Upper lobe of left lung (tissue), 6 donors: ENCODE measurements at places on chromosomes 1 and 21. TPM values are rescaled to one million over a fixed set of nuclear protein-coding genes. Genes with fewer than 3 reads are reported as not detected.
A peak's percentile ranks its signal among the peaks of the same experiment; 100 is the strongest.

The CACHD1 gene
- total RNA-seq: 22.8 TPM

The ERICH3 gene
- 1.7 TPM for total RNA-seq

The SRGAP2C gene
- 35.0 TPM for total RNA-seq

The CASQ1 gene
- 0.17 TPM for total RNA-seq

The KRTAP7-1 gene
- not detected for total RNA-seq

The ANGPTL3 gene
- total RNA-seq: not detected

The F13B gene
- total RNA-seq: not detected

The CRYAA gene
- total RNA-seq: not detected

The CFAP74 gene
- 17.8 TPM for total RNA-seq

- DNase-seq: no peak
- peaks cover 27% of the 10 kb centered on the region for H3K4me1 ChIP-seq
- no peak overlapping the region for H3K4me3 ChIP-seq
- no peaks in the 10 kb centered on the region for H3K36me3 ChIP-seq
- H3K27me3 ChIP-seq: no peaks in the 10 kb centered on the region
Observed at GRCh38 chr1:99756598-99756997, 9.8 kb downstream of the FRRS1 start.

- no peaks in the 10 kb centered on the region for H3K27me3 ChIP-seq
- H3K36me3 ChIP-seq: no peaks in the 10 kb centered on the region
- H3K4me1 ChIP-seq: no peaks in the 10 kb centered on the region
- H3K4me3 ChIP-seq: no peak overlapping the region
Observed at GRCh38 chr1:201053155-201053860, 29.8 kb upstream of the KIF21B start.

- no peaks in the 10 kb centered on the region for H3K27me3 ChIP-seq
- no peaks in the 10 kb centered on the region for H3K36me3 ChIP-seq
- H3K4me1 ChIP-seq: peaks cover 65% of the 10 kb centered on the region
Observed at GRCh38 chr1:1862905-1863547, 27.9 kb downstream of the GNB1 start.

DNA sequence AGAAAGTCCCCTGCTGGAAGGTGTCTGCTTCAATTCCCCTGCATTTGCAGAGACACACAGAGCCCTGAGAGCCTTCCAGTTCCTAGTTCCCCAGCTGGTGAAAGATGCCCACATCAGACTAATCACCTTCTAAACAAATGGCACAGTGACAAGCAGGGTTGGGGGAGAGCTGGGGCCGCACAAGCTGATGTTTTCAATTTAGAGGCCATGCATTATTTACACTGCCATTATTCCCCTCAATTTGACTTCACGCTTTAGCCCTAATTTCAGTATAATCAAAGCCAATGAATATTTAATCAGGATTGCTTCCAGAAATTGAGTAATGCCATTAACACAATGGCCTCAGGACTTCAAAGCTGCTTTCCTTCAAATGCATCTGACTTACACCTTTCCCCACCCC, 81.5 kb downstream of the BEND5 start:
- H3K27me3 ChIP-seq: no peaks in the 10 kb centered on the region
- no peak for DNase-seq
- no peak overlapping the region for H3K4me3 ChIP-seq
- H3K36me3 ChIP-seq: no peaks in the 10 kb centered on the region
- H3K27ac ChIP-seq: no peak overlapping the region

- no peak overlapping the region for H3K27ac ChIP-seq
- DNase-seq: no peak
- no peak overlapping the region for H3K4me3 ChIP-seq
Observed at GRCh38 chr1:27157194-27157593, 2.3 kb upstream of the SLC9A1 start.

DNA sequence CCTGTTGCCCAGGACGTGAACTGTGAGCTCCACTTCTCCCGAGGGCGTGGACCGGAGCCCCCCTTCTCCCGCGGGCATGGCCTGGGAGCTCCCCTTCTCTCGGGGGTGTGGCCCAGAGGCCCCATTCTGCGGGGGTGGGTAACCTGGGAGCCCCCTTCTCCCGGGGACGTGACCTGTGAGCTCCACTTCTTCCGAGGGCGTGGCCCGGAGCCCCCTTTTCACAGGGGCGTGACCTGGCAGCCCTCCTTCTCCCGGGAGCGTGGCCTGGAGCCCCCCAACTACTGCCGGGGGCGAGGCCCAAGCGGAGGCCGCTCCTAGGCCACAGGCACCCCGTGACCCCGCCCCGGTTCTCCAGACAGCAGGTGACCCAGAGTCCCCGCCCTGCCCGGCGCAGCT, 320 bp downstream of the C1orf174 start:
- H3K36me3 ChIP-seq: peaks cover 3% of the 10 kb centered on the region
- peak overlapping the region; percentile 96 for H3K27ac ChIP-seq
- H3K4me3 ChIP-seq: peak overlapping the region; percentile 51
- peaks cover 10% of the 10 kb centered on the region for H3K4me1 ChIP-seq

GRCh38 chr21:34938089-34938764, 110.9 kb downstream of the RUNX1 start:
- DNase-seq: no peak

DNA sequence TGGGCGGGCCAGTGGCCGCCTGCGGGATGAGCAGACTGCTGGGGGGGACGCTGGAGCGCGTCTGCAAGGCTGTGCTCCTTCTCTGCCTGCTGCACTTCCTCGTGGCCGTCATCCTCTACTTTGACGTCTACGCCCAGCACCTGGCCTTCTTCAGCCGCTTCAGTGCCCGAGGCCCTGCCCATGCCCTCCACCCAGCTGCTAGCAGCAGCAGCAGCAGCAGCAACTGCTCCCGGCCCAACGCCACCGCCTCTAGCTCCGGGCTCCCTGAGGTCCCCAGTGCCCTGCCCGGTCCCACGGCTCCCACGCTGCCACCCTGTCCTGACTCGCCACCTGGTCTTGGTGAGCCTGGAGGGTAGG, 2.1 kb downstream of the B4GALT2 start:
- no peak overlapping the region for H3K4me3 ChIP-seq
- DNase-seq: no peak
- H3K36me3 ChIP-seq: peaks cover 15% of the 10 kb centered on the region
- peaks cover 42% of the 10 kb centered on the region for H3K4me1 ChIP-seq
- no peaks in the 10 kb centered on the region for H3K27me3 ChIP-seq

DNA sequence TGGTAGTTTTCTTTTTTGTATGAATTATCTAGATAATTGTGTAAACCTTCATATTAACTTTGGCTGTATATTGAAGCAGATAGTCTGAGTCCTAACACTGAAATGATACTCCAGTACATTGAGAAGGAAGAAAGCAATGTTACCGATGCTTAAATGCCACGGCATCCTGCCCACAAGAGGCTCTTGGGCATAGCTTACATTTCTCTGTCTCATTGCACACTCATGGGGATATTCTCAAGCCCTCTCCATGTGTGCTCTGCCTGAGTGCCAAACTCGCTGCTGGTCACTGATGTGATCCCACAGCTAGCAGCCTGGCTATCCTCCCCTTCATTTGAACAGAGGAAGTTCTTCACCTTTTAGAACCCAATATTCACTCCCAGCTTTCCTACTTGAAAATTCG, 179.4 kb downstream of the TGFB2 start:
- no peak for DNase-seq
- H3K36me3 ChIP-seq: no peaks in the 10 kb centered on the region
- H3K27me3 ChIP-seq: no peaks in the 10 kb centered on the region

DNA sequence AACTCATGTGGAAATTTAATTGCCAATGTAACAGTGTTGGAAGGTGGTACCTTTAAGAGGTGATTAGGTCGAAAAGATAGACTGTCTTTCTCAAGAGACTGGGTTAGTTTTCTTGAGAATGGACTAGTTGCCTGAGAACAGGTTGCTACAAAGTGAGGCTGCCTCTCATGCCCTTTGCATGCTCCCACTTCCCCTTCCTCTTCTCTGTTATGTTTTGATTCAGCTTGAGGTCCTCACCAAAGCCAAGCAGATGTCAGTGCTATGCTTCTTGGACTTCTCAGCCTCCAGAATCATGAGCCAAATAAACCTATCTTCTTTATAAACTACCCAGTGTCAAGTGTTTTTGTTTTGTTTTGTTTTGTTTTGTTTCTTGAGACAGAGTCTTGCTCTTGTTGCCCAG, 187.0 kb upstream of the RUNX1 start:
- H3K4me1 ChIP-seq: no peaks in the 10 kb centered on the region
- no peaks in the 10 kb centered on the region for H3K27me3 ChIP-seq
- DNase-seq: no peak
- no peaks in the 10 kb centered on the region for H3K36me3 ChIP-seq
- no peak overlapping the region for H3K4me3 ChIP-seq

- DNase-seq: no peak
- H3K4me3 ChIP-seq: no peak overlapping the region
- H3K4me1 ChIP-seq: peaks cover 17% of the 10 kb centered on the region
- H3K27me3 ChIP-seq: no peaks in the 10 kb centered on the region
Observed at GRCh38 chr1:248810000-248810726, 15.6 kb downstream of the SH3BP5L start.
